ENCODE measurements at places on chromosomes 2 and 18.

DNA sequence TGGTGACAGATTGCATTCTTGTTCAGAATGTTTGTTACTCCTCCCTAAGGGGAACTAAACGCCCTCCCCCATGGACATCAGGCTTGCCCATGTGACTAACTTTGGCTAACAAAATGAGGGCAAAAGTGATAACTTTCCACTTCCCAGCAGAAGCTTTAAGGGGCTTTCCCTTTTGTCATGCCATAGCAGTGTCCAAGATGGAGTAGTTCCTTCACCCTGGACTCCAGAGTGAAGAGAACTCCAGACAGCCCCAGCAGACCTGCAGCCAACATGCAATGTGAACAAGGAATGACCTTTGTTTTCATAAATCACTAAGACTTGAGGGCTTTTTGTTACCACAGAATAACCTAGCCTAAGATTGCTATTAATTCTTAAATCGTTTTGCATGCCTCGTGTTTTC is 163.5 kb downstream of the ZEB2 start:
- DNase-seq, result no peak

- DNase-seq, result no peak
These were observed 62.9 kb downstream of the COX7A2L start for GRCh38 chr2:42298132-42298531.

DNA sequence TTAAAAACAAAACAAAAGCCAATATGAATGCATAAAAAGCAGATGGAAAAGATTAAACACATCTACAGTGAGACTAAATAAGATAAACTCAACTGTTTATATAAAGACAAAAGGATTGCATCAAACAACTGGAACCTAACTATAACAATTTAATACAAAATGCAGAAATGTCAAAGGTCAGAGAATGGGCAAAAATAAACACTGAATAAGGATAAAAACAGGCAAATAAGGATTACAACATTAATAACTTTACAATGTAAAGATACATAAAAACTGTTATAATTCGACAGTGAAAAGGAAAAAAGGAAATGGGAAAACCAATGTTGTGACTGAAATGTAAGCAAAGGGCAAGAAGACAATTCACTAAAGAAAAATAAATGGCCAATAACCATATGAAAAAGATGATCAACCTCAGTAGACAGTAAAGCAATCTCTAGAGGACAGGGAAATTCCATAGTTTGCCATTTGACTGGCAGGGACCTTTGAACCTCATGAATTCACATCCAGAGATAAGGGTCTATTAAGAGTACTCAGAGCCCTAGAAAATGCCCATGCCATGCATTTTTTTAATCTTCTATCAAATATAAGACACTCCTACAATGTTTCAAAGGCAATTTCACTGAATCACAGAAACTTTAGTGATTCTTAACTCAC is 83.7 kb downstream of the TMEM131 start:
- peak; percentile 10 for DNase-seq

DNA sequence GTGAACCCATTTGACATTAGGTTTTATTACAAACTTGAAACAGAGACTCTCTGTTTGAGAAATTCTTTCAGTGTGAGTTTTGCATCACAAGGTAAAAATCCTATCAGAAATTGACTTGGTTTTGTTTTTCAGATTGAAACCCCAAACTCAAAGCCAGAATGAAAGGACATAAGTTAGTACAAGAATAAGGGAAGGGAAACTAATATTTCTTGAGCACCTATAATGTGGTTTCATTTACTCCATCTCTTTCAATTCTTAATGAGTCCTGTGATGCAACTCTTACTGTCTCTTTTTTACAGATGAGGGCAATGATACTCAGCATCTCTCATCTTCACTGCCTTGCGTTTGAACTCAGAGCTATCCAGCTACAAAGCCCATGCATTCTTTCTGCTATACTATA is 210.0 kb upstream of the SIX3 start:
- no peak for DNase-seq

- DNase-seq, result peak; percentile 97
These were observed 35.6 kb downstream of the GLI2 start for GRCh38 chr2:120771111-120771780.

GRCh38 chr2:240790370-240791220 is 29.4 kb downstream of the KIF1A start:
- no peak for DNase-seq

- DNase-seq, result peak; percentile 57
These were observed 52.8 kb upstream of the OTOF start for GRCh38 chr2:26530696-26531095.

- no peak for DNase-seq
These were observed 799.6 kb upstream of the HS6ST1 start for GRCh38 chr2:129118296-129118695.

DNA sequence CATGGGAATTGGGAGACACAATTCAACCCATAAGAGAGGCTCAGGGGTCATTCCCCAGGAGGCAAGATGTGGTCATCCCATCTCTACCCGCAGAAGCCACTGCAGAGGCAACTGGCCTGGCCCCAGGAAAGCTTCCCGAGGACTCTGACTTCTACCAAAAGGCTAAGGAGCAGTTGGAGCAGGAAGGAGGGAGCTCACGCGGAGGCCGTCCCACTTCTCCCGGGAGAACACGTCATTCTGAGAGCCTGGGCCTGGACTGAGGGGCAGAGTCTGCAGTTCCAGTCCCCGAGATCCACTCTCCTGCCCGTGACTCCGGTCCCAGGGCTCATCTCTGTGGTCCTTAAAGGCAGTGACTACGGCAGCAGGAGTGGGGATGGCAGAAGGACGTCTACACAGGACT is 69.0 kb upstream of the TAF1B start:
- DNase-seq, result no peak

GRCh38 chr2:43099797-43100196 is 126.6 kb downstream of the ZFP36L2 start:
- DNase-seq, result no peak

DNA sequence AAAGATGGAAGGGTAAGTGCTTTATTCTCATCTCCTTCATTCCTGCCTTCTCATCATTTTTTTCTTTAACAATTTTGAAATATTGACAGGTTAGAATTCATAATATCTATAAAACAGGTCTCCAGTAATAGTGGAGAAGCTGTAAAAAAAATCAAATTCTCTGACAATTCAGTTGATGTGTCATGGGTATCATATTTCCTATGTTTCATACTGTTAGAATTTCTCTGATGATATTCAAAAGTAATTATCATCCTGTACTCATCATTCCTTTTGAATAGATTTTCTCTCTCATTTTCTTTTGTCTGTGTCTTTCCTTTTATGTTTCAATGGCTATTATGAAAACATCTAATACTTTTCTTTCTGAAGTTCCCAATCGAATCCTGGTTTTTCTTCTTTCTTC is 97.7 kb downstream of the CPS1 start:
- DNase-seq, result peak; percentile 7

- no peak for DNase-seq
These were observed 510.1 kb downstream of the EIPR1 start for GRCh38 chr2:2867397-2867979.

DNA sequence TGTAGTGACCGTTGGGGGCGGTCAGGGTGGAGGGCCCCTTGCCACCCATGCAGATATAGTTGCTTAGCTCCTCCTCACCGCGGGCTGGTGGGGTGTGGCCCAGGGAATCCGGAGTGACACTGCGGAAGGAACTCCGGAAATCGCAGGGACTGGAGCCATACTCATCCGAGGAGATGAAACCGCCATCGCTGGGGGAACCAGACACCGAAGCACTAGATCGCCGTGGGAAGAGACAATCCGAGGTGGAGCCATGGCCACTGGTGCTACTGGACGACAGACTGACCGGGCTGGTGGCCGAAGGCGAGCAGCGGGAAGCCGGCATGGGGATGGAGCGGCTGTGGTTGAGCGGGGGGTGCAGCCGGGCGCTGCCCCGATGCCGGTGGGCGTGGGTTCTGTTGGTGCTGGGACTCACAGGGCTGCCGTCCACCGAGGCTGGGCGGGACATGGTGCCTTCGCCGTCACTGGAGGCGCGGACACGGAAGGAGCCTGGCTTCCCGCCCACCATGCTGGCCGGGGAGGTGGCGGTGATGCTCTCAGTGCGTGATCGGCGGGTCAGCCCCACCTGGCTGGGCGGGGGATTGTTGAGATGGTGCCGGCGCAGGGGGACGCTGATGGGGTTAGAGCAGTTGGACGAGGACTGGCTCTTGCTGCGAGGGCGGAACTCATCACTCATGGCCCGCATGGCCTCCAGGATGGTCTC is 2.2 kb downstream of the IRS1 start:
- DNase-seq, result peak; percentile 41

DNA sequence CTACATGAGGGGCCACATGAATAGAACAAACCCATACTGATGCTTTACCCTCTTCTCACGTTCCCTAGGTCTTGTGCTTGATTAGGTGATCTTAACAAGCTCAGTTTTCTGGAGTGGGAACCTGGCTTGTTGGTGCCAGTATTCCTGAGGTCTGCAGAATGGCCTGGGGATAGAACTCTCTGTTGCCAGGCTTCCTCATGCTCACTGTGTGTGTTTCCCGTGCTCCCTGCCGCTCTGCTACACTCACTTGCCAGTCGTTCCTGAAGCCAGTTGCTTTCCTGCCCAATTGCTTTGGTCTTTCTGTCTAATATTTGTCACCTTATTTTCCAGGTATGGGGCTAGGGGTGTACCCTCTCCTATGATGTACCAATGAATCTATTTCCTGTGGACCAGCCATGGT is 2111.5 kb upstream of the PIK3C3 start:
- DNase-seq, result no peak

DNA sequence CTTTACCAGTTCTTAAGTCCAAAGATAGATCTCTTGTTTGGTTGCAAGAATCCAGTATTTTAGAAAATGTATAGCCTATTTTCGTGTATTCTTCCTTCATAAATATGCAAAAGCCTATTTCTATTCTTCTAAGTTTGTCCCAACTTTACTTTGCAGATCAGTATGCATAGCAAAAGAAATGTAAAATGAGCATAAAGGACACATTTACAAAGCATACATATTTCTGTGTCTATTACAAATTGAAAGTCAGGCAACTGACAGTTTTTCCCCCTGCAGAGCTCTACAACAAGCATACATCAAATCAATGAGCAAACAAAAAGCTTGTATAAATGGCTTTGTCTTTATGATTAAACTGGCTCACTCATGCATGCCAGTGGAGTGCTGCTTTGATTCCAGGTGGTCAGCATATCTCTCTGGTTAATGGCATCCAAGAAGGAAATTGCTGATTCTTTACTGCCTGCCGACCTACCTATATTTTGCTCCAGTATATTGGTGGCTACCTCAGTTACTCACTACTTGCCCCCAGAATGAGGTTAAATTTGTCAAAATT is 10.0 kb upstream of the VPS54 start:
- DNase-seq, result no peak

GRCh38 chr2:84494070-84494469 is 22.2 kb upstream of the DNAH6 start:
- peak; percentile 77 for DNase-seq

DNA sequence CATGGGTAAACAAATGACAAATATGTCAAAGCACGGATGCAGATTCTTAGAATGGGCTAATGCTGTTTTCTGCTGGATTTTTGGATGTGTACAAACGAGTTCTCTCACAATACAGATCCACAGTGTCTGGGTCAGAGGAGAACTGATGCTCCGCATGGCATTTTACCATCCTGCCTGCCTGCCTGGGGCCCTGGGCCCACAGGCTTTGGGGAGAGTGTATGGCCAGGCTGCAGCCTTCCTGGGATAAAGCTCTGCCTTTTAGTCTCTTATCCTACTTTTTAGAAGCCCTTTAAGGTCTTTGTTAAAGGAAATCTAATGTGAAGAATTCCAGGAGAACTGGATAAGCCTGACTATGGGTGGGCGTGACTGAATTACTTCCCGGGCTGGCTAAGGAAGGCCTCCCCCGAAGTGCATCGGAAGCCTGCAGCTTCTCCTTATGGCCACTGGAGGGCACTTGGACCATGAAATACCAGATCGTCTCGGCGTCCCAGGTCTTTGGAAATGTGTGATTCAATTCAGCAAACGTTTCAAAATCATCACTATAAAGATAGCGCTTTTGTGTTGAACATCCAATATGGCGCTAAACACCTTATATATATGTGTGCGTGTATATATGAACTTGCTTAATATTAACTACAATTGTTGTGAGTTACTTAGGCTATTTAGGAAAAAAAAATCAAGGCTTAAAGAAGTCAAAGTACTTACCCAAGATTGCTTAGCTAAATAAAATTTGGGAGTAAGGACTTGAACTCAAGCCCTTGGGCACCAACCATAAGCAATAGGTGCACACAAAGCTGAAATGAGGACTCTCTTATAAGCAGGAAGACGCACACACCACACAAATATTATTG is 15.2 kb upstream of the DNPEP start:
- DNase-seq, result peak; percentile 87

DNA sequence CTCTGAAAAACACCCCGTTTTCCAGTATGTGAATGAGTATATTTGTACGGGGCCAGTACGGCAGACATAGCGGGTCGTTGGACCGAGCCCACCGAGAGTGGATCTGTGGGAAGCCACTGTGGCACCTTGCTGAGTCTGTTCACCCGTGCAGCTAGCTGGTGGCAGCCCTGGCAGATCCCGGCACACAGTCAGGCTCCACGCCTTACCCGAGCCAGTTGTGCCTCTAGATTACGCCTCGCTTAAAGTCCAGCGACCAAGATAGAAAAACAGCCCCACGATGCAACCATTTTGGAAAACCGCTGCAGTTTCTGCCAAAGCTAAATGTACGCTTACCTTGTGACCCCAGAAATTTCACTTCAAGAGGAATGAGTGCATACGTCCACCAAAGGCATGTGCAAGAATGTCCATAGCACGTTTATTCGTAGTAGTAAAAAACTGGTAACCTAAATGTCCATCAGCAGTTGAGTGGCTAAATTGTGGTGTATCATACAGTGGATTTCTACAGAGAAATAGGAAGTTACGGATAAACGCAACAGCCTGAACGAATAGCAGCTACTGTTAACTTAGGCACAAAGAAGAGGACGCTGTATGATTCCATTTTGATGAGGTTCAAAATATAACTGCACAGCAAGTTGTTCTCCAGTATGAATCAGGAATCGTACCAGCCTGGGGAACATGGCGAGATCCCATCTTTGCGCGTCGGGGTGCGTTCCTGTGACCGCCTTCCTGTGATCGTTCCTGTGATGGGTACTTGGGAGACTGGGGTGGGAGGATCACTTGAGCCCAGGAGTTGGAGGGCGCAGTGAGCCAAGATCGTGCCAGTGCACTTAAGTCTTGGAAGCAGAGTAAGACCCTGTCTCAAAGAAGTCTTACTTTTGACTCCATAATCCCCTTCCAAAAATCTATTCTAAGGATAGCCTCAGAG is 688 bp upstream of the WDR33 start:
- DNase-seq, result no peak

DNA sequence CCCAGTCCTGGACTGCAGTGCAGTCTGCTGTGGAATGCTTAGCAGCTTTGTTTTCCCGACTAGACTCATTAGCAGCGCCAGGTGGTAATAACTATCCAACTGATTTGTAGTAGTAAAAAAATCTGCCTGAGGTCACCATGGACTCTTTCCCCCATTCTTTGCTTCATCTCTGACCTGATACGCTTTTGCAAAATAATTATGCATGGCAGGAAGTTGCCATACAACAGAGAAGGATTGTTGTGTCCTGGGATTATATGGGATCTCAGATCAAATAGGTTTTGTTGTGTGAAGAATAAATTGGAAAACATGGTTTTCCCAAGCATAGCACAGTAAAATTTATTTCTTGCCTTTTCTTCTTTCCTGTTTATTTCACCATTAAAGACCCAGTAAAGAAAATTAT is 72.4 kb upstream of the ATP5MC3 start:
- DNase-seq, result no peak
